ENCODE measurements at places on chromosomes 4 and X. TPM values are rescaled to one million over a fixed set of nuclear protein-coding genes. Genes with fewer than 3 reads are reported as not detected.

PAGE3 gene
- total RNA-seq: not detected

DNA sequence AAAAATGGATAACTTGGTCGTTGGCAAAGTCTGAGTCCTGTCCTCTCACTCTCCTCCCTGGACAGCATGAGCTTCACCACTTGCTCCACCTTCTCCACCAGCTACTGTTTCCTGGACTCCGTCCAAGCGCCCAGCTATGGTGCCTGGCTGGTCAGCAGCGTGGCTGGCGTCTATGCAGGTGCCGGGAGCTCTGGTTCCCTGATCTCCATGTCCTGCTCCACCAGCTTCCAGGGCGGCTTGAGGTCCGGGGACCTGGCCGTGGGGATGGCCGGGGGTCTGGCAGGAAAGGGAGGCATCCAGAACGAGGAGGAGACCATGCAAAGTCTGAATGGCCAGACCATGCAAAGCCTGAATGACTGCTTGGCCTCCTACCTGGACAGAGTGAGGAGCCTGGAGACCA, 100.8 kb downstream of the NCAPG start:
- H3K27ac ChIP-seq: no peak overlapping the region
- no peaks in the 10 kb centered on the region for H3K4me1 ChIP-seq
- peaks cover 11% of the 10 kb centered on the region for H3K36me3 ChIP-seq
- H3K4me3 ChIP-seq: no peak overlapping the region

KLHL34 gene
- 0.11 TPM for total RNA-seq

DNA sequence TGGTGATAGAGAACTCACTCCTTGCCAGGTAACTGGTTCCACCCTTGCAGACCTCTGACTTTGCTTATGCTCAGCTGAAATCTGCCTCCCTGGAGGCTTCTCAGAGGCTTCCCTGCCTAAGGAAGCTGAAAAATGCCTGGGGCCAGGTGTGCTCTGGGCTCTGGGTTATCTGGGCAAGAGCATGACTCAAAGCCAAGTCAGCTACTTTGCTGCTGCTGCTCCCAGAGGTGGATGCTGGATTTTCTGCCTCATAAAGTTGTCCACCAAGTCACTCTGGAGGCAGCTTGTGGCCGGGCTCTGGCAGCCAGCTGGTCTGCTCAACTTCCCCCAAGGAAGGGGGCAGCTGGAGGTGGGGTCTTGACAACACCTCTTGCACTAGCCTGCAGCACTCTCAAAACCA, 132.7 kb downstream of the PJA1 start:
- H3K27ac ChIP-seq: no peak overlapping the region
- no peak for DNase-seq
- H3K27me3 ChIP-seq: peaks cover 2% of the 10 kb centered on the region
- no peak overlapping the region for H3K4me3 ChIP-seq

PARM1 gene
- total RNA-seq: 15.3 TPM

DNA sequence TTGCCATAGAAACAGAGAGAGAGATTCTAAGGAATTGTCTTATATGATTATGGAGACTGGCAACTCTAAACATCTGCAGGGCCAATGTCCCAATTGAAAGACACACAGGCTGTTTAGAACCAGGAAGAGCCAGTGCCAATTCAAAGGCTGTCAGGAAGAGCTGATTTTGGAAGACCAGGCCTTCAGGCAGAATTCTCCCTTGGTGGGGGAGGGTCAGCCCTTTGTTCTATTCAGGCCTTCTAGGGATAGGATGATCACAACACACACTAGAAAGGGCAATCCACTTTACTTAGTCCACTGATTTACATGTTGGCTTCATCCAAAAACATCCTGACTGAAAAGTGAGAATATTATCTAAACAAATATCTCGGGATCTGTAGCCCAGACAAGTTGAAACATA, 15.2 kb downstream of the C4orf46 start:
- H3K4me3 ChIP-seq: no peak overlapping the region
- no peak overlapping the region for H3K27ac ChIP-seq
- no peaks in the 10 kb centered on the region for H3K27me3 ChIP-seq
- H3K36me3 ChIP-seq: no peaks in the 10 kb centered on the region
- no peak for DNase-seq

- peaks cover 14% of the 10 kb centered on the region for H3K27me3 ChIP-seq
- no peaks in the 10 kb centered on the region for H3K4me1 ChIP-seq
- no peak for DNase-seq
- no peaks in the 10 kb centered on the region for H3K36me3 ChIP-seq
- H3K4me3 ChIP-seq: no peak overlapping the region
- H3K27ac ChIP-seq: no peak overlapping the region
Measured at GRCh38 chrX:111505783-111506182, 5.7 kb upstream of the SERTM2 start.

- no peak overlapping the region for H3K27ac ChIP-seq
- H3K4me3 ChIP-seq: no peak overlapping the region
- no peaks in the 10 kb centered on the region for H3K27me3 ChIP-seq
Measured at GRCh38 chrX:67613366-67613765, 69.5 kb downstream of the AR start.

RWDD4 gene
- 31.1 TPM for total RNA-seq

- H3K27me3 ChIP-seq: peaks cover 2% of the 10 kb centered on the region
- no peaks in the 10 kb centered on the region for H3K4me1 ChIP-seq
- no peak overlapping the region for H3K27ac ChIP-seq
- H3K4me3 ChIP-seq: no peak overlapping the region
- no peak for DNase-seq
Measured at GRCh38 chrX:40818236-40818635, 82.9 kb upstream of the MED14 start.

CASP6 gene
- 12.9 TPM for total RNA-seq

- DNase-seq: no peak
- H3K27me3 ChIP-seq: no peaks in the 10 kb centered on the region
- H3K36me3 ChIP-seq: no peaks in the 10 kb centered on the region
- H3K27ac ChIP-seq: no peak overlapping the region
Measured at GRCh38 chr4:14294611-14295010, 667.1 kb upstream of the BOD1L1 start.

DNA sequence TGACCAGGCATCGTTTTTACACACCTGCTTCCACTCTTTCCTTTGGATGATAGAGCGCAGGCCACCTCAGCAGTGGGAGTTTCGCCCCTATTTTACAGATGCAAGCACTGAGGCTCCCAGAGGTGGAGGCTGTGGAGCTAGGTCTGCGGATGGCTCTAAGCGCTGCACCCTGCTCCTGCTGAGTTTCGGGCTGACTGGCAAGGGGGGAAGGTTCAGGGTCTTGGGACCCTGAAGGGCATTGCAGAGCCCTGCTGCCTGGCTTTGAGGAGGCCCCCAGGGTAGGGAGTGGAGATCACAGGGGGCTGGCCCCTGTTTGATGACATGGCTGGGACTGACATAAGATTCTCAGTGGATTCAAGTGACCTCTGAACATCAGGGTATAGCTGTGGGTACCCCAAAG, 62.8 kb upstream of the NKX1-1 start:
- H3K4me1 ChIP-seq: peaks cover 9% of the 10 kb centered on the region
- H3K36me3 ChIP-seq: no peaks in the 10 kb centered on the region
- no peak overlapping the region for H3K4me3 ChIP-seq
- peaks cover 40% of the 10 kb centered on the region for H3K27me3 ChIP-seq

ZNF81 gene
- 10.1 TPM for total RNA-seq

- H3K27me3 ChIP-seq: no peaks in the 10 kb centered on the region
- no peak overlapping the region for H3K27ac ChIP-seq
- no peaks in the 10 kb centered on the region for H3K36me3 ChIP-seq
Measured at GRCh38 chr4:167424341-167425256, 190.3 kb upstream of the SPOCK3 start.

DNA sequence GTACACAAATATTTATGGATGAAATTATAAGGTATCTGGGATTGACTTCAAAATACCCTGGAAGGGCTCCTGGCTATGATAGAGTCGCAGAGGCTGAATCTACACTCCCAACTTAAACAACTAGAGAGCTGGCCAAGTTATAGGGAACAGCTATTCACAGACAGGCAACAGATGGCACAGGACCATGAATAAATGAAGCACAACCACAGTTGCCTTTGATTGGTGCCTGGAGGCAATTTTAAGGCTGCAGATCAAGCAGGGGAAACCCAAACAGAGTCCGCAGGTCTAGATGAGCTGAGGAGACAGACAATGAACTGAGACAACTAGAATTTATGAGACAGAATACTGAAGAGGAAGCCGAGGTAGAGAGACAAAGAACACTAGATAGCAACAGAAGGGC, 155.9 kb downstream of the EVC2 start:
- peak; percentile 76 for DNase-seq
- no peak overlapping the region for H3K4me3 ChIP-seq
- no peaks in the 10 kb centered on the region for H3K36me3 ChIP-seq

EMD gene
- total RNA-seq: 14.1 TPM

WDR19 gene
- 58.1 TPM for total RNA-seq

TIGD4 gene
- total RNA-seq: 3.3 TPM

DNA sequence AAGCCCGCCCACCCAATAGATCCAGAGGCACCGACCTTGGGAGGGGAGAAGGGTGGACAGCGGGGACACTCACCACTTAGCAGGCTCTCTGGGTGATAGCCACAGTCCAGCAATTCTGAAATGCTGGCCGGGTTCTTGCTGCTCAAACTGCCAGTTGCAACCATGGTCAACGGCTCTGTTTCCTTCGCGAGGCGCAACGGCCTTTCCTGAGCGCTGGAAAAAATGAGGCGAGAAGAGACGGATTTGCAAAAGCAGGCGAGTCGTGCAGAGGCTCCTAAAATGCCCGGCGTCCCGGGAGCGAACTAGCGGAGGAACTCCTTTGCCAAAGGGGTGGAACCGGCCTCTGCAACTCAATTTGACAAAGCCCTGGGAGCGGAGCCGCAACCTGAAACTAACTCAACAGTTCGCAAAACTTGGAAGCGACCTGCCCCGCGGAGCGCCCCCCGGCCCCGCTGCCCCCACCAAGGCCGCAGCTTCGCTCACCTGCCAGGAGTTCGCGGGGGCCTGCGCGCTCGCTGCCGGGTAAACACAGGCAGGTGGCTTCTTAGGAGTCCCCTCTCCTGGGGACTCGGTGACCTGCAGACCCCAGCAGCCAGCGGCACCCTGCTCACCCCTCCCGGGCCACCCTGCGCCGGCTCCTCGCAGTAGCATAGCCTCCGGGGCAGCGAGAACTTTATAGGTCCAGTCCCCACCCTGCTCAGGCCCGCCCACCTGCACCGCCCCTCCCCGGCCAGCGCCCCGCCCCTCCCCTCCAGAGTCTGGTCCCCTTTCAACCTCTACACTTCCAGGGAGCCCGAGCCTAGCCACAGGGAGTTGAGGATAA, at the start of gene DDIT4L:
DDIT4L (minus strand) TSS at position 649 of the 823 bp plus-strand sequence; CDS start at position 164, 485 bp downstream.
- no peak for DNase-seq
- H3K4me3 ChIP-seq: peak within 1 kb of the TSS; percentile 56

GRCh38 chrX:72716766-72717165, 2.7 kb upstream of the PHKA1 start:
- no peak overlapping the region for H3K27ac ChIP-seq
- no peak for DNase-seq
- no peaks in the 10 kb centered on the region for H3K27me3 ChIP-seq
- no peaks in the 10 kb centered on the region for H3K36me3 ChIP-seq
- H3K4me3 ChIP-seq: no peak overlapping the region

GRCh38 chr4:89254847-89255246, 52.8 kb downstream of the GPRIN3 start:
- H3K27ac ChIP-seq: no peak overlapping the region
- no peaks in the 10 kb centered on the region for H3K27me3 ChIP-seq
- no peaks in the 10 kb centered on the region for H3K36me3 ChIP-seq
- no peak overlapping the region for H3K4me3 ChIP-seq

DNA sequence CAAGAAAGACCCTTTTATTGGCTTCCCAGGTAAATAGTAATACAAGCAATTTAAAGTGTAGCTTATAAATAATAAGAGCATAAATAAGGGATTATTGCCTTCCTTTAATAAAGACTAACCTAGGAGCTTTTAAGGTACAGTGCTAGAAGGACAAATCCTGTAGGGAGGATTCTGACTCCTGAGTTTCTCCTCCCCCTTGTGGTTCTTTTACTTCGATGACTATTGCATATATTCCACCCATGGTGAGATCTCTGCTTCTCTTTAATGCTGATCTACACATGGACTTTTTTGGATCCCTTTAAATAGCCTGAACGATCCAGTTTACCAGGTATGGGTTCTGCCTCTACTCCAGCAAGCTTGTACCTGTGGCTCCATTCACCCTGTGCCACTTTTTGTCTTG, 2.5 kb downstream of the GALNT7 start:
- H3K4me3 ChIP-seq: no peak overlapping the region
- no peak overlapping the region for H3K27ac ChIP-seq
- no peaks in the 10 kb centered on the region for H3K36me3 ChIP-seq
- H3K27me3 ChIP-seq: no peaks in the 10 kb centered on the region
- DNase-seq: peak; percentile 59

CWH43 gene
- not detected for total RNA-seq

PPA2 gene
- 113 TPM for total RNA-seq

- no peak for DNase-seq
- no peaks in the 10 kb centered on the region for H3K4me1 ChIP-seq
- H3K27me3 ChIP-seq: no peaks in the 10 kb centered on the region
Measured at GRCh38 chr4:32624943-32625603, 1904.9 kb downstream of the PCDH7 start.

ZNF157 gene
- 4.6 TPM for total RNA-seq

GABRG1 gene
- total RNA-seq: 5.1 TPM

DNA sequence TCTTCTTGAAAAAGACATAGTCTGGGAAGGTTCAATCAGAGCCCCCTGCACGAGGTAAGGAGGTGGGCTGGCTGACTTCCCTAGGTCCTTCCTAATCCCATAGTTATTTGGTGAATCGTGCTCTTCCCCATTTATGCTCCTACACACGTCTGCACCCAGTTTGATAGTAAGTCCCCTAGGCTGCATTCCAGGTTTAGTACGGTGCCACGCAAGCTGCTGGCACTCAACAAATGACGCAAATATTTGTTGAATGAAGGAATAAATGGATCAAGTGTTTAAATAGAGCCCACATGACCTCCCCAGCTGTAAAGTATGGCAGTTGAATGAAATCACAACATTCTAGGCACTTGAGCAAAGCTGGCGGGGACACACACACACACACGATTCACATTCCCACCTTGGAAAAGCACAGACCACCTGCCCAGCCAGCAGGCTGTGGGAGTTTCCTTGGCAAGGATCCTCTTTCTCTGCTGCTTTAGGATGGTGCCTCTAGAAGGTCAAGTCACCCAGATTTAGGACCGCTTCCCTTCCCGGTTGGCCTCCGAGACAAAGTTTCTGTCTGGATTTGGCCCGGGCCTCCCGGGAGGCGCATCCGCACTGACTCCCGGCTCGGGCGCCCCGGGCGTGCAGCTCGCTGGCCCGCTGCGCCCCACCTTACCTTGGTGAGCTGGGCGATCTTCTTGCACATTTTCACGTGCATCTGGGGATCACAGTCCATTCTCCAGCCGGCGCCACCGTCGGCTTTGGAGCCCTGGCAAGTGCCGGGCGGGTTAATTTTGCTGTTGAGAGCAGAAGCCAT, 721 bp downstream of the FAM184B start:
- no peak for DNase-seq
- peaks cover 14% of the 10 kb centered on the region for H3K4me1 ChIP-seq
- H3K36me3 ChIP-seq: no peaks in the 10 kb centered on the region
- no peak overlapping the region for H3K27ac ChIP-seq
- H3K27me3 ChIP-seq: peaks cover 20% of the 10 kb centered on the region

GRCh38 chr4:152678841-152679240, 956 bp downstream of the TMEM154 start:
- H3K27me3 ChIP-seq: peaks cover 13% of the 10 kb centered on the region
- H3K4me3 ChIP-seq: no peak overlapping the region
- no peaks in the 10 kb centered on the region for H3K36me3 ChIP-seq
- H3K27ac ChIP-seq: no peak overlapping the region
- H3K4me1 ChIP-seq: peaks cover 7% of the 10 kb centered on the region

GSX2 gene
- 0.20 TPM for total RNA-seq

Data from spinal cord (tissue), 10 donors.